Aorta (tissue), 5 donors: ENCODE measurements at places on chromosomes 11 and 22.

DNA sequence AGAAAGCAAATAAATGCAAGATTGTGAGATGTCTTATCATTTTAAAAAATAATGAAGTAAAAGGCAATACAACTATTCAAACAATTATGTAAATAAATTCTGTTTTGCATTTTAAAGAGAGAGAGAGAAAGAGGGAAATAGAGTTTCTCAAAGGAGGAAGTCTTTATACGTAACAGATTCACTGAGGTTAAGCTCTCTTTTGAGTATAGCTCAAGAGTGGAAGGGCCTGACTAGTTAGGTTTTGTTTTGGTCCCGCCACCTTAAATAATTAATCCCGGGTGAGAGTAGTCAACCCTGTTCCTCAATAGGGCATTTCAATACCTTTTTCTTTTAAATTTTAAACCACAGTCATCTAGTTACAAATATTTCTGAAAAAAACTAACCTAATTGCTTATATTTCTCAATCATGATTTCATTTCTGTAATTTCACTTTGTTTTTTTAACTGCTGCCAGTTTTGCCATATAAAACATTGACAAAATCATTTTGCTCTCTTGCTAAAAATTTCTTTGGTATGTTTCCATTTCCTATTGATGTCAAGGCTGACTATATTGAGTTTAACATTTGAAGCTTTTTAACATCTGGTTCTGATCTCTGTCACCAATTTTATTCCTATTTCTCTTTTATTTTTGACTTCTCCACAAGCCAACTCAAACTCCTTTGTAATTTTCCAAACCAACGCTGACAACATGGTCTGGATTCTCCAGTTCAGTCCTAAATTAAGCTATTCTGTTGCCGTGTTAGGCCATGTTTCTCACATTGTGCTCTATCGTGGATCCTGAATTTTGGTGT lies 10.3 kb downstream of the OR10D3 start:
- DNase-seq: no peak

GRCh38 chr11:76610871-76611475 lies 59.6 kb downstream of the LRRC32 start:
- peak; percentile 64 for DNase-seq

- DNase-seq: no peak
Measured at GRCh38 chr22:32820131-32821119, 18.9 kb downstream of the TIMP3 start.

DNA sequence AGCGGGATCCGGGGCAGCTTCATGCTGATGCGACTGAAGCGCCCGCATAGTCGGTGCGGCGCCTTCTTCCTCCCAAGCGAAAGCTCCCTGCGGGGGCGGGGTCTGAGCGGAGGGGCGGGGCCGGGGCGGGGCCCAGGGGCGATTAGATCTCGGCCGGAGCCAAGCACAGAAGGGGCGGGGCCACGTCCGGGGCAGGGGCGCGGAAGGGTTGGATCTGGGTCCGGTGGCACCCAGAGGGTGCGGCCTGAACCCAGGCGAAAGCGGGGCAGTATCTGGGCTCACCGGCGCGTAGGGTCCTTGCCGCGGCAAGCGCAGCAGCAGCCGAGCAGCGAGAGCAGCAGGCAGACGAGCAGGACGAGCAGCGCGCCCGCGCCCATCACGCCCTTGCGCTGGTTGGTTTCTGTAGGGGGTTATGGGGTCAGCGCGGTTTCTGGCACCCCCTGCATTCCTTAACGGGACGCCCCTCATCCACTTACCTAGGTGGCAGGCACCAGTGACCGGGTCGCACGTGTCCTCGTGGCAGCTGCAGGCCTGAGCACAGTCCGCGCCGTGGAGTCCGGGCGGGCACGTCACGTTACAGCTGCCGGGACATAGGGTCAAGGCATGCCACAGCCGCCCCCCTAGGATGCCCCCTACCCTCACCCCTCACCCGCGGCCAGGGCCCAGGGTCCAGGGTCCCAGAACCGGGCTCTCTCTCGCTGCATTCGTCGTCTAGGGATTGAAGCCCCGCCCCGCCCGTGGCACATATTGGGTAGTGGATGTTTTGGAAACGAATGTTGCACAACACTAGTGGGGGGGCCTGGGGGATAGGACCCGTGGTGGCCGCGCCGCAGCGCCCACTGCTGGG lies 8.1 kb downstream of the SCARF2 start:
- DNase-seq: peak; percentile 73

DNA sequence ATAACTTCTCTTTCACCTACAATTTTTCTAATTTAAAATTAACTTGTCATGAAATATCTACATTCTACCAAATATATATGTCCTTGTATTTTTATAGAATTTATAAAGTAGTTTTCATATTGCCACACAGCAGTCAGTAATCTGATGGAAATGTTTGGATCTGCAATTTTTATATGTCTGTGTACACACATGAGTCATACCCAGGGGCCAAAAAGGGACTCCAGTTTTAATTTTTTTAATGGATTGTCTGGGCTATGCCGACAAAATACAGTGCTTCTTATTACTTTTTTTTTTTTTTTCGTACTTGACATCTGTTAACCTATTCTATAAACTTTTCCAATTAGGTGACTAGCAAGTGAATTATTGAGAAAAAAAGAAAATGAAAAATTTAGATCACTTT lies 6.3 kb downstream of the GUCY1A2 start:
- DNase-seq: no peak

- DNase-seq: peak; percentile 78
Measured at GRCh38 chr11:45857961-45858474, 10.7 kb downstream of the CRY2 start.

GRCh38 chr11:134045799-134046635 lies 22.9 kb upstream of the JAM3 start:
- peak; percentile 83 for DNase-seq

DNA sequence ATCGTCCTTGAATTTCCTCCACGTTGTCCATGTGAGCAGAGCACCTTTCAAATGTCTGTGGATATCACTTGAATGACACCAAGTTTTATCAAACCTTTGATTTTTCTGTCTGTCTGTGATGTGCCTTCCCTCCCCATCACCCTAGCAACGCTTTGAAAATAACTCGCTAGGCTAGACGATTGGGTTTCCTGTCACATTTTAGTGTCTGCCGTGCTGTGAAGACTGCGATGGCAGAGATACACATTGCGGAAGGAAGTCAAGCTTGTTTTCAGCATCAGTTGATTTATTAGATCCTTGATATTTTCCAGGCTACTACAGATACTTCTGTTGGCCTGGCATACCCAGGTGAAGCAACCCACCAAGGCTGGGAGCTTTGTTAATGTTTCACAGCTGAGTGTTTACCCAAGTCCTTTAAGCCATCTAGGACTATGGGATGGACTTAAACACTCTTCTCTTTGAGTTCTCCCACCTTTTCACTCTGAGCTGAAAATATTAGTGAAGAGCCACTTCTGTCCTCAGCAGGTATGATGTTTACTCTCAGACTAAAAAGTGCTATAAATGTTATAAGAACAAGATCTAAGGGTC lies 93.6 kb upstream of the CD44 start:
- no peak for DNase-seq

- no peak for DNase-seq
Measured at GRCh38 chr11:107733518-107733917, 21.7 kb upstream of the SLN start.

DNA sequence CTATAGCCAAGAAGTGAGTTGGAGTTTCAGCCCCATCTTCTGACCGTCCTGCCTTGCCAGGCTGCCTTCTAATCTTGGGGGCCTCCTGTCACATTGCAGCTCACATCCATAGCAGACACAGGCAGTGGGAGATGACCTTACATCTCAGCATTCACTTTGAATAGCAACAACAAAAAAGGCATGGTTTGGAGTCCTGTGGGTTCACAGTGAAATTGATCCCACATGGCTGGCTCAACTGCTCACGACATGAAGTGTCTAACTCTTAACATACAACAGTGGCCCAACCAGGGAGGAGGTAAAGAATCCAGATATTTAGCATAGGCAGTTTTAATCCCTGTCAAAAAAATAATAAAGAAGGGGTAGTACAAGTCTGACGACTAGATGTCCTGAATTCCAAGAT lies 38.1 kb downstream of the DBX1 start:
- no peak for DNase-seq

DNA sequence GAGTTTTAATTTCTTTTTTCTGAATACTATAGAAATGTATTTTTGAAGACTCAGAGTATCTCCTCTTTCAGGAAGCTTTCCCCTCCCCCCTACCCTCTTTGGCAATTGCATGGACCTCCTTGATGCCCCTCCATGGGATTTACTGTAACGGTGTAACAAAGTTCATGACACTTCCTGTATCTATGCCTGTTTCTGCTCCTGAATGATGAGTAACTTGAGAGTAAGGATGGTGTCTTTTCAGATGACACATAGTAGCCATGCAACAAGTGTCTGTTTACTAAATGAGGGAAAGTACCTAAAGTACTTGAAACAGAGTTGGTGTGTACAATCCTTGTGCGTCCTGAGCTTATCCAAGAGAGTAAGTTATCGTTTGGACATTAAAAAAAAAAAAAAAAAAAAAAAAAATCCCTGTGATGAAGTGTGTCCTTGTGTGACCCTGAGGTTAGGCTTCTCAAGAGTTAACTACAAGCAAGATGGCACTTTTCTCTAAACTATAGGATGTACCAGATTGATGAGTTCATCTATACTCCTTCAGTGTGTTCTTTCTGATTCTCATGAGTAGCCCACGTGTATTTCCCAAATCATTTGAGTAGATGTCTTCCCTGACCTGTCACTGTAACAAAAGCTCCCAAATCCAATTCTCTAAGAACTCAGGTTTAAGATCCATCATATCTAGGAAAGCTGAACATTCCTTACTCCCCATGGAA lies 7.4 kb downstream of the ETS1 start:
- no peak for DNase-seq

DNA sequence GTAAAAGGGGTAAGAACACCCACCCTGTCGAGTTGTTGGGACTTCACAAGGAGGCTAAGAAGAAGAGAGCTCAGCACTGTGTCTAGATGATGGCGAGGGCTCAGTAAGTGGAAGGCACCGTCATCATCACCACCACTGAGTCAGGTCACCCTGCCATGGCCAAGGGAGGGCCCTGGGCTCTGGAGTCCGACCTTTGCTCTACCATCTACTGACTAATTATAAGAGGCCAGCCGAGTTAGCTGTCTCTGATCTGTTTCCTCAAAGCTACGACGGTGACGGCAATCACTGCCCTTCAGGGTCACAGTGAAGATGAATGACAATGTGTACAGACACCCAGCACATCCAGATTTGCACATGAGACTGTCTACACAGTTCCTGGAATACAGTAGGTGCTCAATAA lies 29.3 kb downstream of the KIAA0930 start:
- peak; percentile 42 for DNase-seq

- peak; percentile 75 for DNase-seq
Measured at GRCh38 chr22:31944700-31945442, 536 bp downstream of the YWHAH start.

GRCh38 chr11:69040581-69041260 lies 8.0 kb upstream of the TPCN2 start:
- DNase-seq: no peak

DNA sequence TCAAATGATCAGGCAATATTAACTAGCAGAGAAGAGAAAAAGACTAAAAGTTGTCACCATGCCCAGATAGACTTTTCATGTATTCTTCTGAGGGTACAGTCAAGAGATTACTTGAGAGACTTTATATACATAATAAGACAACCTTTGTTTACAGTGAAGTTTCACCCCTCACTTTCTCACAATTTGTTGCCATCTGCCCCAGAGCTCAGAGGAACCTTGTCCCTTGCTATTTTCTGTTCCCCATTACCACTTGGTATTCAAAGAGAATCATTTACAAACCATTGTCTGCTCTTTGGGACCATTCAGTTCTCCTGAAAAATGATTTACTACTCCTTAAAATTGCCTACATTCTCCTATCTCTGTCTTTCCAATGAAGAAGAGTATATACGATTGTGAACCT lies 544.6 kb downstream of the CNTN5 start:
- no peak for DNase-seq

- DNase-seq: no peak
Measured at GRCh38 chr11:31953803-31954327, 137.0 kb upstream of the RCN1 start.

DNA sequence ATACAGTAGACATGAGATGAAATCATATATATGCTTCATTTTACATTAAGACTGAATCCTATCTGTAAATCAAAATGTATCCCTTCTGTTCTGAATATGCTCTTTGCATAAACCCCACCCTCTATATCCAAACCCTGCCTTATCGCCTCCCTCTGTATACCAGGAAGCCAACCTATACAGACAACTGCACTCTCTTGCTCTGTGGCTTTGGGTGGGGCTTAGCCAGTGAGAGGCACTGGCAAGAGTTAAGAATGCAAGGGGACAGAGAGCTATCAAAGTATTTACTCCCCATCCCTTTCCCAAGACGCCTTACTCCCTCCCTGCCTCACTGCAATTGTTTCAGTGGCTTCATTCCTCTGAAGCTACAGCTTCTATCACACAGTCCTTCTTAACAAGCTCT lies 309.8 kb downstream of the TTC28 start:
- no peak for DNase-seq

GRCh38 chr11:70627219-70627618 lies 228.9 kb downstream of the CTTN start:
- no peak for DNase-seq

DNA sequence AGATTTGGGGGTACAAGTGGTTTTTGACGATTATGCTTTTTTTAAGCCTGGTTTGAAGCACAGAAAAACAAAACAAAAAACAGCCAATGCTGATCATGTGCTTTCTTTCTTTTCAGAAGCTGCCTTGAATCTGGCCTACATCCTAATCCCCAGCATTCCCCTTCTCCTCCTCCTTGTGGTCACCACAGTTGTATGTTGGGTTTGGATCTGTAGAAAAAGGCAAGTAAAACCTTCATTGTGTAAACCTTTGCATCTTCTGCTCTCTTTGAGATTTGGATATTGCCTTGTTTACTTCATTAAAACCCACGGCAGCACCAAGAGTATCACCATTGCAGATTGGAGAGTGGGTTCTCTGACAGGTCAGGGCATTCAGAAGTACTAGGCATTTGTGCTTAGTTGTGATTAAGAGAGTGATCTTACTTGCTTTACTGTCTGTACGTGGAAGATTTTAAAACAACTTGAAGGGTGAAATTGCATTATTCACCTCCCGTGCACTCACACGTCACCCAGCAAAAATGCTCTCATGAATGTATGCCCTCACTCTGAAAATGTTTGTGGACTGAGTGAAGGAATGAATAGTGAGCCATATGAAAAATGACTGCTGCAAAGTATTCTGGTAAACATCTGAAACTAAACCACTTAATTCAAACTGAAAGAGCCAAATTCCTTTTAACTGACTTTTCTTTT lies 17.0 kb downstream of the LAYN start:
- DNase-seq: no peak

DNA sequence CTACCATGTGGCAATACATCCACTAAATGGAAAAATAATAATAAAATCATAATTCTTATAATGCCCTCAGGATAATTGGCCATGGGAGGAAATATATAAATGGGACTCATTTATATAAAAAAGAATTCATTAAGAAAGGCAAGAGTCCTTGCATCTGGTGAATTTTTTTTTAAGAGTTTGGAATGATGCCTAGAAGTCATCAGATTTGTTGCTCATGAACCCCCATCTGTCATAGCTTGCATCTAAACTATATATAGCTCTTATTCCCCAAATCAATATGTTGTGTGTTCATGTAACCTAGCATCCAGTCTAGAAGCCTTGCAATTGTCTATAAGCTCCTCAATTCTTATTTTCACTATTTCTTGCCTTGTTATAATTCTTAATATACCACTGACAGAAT lies 75.9 kb downstream of the CADM1 start:
- DNase-seq: no peak
